ENCODE measurements at places on chromosomes 3 and 15.
A peak's percentile ranks its signal among the peaks of the same experiment; 100 is the strongest.

GRCh38 chr15:90036343-90036742, 35.2 kb downstream of the ZNF710 start:
- DNase-seq: no peak

DNA sequence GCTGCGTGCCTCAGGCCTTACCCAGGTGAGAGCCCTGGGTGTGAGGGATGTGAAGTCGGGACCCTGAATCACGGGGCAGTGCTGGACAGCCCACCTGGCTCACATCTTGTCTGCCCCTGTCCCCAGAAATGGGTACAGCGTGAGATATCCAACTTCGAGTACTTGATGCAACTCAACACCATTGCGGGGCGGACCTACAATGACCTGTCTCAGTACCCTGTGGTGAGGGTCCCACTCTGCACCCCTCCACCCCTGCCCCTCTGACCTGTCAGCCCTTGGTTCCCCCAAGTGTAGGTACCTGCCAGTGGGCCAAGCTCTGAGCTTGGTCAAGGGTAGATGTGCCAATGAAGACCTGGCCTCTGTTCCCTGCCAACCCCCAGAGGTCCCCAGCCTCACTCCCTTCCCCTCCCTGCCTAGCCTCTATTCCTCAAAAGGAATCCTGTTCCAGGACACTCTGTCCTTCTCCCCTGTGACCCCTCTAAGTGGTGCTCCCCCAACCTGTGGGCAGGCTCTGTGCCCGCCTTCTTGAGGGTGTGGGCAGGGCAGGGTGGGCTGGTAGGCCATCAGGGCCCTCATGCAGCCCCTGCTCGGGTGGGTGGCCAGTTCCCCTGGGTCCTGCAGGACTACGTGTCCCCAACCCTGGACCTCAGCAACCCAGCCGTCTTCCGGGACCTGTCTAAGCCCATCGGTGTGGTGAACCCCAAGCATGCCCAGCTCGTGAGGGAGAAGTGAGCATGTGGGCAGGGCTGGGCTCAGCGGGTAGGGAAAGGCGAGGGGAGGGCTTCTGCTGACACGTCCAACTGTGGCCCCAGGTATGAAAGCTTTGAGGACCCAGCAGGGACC, 25.1 kb downstream of the NBEAL2 start:
- DNase-seq: no peak

DNA sequence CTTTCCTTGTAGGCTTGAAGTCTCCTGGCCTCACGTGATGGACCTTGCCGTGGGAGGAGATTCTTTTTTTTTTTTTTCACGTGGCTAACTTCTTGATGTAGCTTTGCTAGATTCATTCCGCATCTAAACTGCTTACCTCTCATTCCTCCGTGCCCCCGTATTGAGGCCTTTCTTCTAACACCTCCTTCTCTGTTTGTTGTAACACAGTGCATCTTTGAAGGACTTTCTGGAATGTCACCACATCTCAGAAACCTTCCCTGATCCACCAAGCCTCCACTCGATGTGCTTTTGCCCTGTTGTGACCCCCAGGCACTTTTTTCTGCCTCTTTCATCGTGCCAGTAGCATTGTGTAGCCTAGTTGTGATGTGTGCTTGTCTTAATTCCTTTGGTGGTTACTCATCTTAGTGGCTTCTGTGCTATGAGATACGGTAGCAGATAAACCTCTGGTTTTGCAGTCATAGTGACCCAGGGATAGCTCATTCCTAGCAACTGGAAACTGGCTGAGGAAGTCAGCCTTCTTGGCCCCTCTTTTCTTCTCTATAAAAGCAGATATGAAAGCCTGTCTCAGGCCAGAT, 1.6 kb upstream of the BNC1 start:
- DNase-seq: no peak

GRCh38 chr3:142180761-142181362, 31.5 kb upstream of the TFDP2 start:
- peak; percentile 4 for DNase-seq

- DNase-seq: no peak
These were observed 1.2 kb downstream of the PHC3 start for GRCh38 chr3:170180079-170180907.

DNA sequence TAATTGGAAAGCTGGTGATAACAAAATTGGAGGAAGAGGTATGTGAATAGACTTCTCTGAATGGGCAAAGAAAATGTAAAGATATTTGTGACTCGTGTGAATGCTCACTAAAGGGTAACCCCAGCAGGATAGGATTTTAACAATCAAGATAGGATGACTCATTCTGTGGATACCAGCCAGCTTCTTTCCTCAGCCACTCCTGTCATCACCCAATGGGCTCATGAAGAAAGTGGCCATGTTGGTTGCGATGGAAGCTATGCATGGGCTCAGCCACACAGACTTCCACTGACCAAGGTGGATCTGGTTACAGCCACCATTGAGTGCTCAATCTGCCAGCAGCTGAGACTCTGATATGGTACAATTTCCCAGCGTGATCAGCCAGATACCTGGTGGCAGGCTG, 40.9 kb downstream of the STRIT1 start:
- DNase-seq: no peak

DNA sequence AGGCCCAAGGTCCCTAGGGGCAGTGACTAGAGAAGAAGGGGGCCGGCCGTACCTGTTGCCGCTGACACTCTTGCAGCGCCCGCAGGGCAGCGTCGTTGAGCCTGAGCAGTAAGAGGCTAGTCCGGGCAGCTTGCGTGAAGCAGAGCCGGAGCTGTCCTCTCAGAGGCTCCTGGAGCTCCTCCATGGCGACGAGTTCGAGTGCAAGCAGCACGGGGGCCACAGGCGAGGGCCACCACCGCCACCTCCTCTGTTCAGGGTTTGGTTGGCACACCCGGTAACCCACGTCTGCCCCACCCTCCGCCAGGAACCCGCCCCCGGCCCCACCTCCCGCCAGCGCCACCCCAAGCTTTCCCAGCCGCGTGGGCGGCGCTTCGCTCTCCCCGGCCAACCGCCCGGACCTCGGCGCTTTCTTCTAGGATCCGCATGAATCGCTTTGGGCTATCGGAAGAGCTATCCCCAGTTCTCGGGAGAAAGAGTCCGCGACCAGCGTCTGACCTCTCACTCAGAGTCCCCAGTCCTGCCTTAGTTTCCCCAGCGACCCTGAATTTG, at the start of gene ELL3:
ELL3 (minus strand) TSS at position 249 of the 549 bp plus-strand sequence; CDS start at position 184, 65 bp downstream.
- peak; percentile 76 for DNase-seq

DNA sequence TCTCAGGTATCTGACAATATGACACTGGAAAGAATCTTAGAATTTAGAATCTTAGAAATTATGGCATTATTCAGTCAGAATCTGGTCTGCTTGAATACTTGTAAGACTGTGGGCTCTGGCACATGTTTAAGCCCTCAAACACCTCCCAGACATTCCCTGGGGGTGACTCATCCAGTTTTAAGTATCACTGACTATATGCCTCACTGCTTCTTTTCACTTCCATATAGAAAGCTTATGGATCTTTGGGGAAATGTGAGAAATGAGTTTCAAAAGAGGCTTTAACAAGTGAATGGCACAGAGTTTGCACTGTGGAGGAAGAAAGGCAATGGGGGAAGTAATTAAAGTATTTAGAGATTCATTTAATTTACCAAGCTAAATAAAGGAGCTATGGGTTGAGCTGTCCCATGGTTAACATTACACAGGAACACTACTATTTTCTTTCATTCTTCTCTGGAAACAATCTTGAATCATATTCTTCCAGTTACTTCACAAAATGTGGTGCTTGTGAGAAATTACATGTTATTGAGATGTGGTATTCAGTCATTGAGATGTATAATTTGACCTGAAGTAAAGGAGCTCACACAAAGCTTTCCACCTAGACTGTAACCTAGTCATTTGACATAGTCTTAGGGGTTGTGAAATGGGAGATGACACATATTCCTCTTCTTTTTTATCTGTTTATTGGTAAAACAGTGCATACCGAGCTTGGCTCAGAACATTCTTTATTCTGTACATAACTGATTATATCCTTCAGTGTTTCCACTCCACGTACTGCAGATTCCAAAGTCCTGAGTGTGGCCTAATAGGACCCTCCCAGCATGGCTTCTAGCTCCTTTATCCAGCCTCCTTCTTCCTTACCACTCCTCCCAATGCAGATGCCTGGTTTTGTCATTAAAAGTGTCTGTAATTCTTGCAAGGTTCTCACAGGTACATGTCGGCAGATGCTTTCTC, 544.6 kb upstream of the NECTIN3 start:
- DNase-seq: no peak

- DNase-seq: no peak
These were observed 33.0 kb downstream of the NLGN1 start for GRCh38 chr3:173430576-173430975.

DNA sequence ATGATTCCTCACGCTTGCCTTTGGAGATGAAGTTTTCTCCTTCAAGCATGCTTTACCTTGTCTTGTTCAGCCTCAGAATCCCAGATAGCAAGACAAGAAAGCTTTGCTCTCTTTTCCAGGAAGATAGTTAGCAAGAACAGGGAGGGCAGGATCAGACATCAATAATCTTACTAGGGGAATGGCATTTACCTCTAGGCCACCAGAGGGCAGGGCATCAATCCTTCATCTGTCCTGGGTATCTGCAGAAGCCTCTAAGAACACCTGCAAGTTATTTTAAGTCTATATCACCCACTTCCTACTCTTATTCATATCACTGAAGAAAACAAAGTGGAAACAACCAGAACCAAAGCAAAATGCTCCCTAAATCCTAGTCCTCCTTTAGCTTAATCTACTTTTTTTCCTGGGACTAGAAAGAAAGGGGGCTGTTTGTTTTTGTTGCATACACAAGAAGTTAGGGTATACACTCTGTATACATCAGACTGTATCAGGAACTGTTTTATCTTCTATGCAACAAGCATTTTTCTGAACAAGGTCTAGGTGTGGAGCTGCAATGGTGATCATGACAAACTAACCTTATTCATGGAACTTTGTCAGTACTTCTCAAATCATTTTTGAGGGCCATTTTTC, 862.5 kb downstream of the CADM2 start:
- no peak for DNase-seq
